Stimulated activated CD8-positive, alpha-beta memory T cell treated with anti-CD3 and anti-CD28 coated beads, Interleukin-7, amount 100 ng/mL, for 1 hour (primary cell): ENCODE measurements at places on chromosomes 4 and X.

- DNase-seq: no peak
These were observed 68.2 kb upstream of the FAM241A start for GRCh38 chr4:112076919-112077608.

DNA sequence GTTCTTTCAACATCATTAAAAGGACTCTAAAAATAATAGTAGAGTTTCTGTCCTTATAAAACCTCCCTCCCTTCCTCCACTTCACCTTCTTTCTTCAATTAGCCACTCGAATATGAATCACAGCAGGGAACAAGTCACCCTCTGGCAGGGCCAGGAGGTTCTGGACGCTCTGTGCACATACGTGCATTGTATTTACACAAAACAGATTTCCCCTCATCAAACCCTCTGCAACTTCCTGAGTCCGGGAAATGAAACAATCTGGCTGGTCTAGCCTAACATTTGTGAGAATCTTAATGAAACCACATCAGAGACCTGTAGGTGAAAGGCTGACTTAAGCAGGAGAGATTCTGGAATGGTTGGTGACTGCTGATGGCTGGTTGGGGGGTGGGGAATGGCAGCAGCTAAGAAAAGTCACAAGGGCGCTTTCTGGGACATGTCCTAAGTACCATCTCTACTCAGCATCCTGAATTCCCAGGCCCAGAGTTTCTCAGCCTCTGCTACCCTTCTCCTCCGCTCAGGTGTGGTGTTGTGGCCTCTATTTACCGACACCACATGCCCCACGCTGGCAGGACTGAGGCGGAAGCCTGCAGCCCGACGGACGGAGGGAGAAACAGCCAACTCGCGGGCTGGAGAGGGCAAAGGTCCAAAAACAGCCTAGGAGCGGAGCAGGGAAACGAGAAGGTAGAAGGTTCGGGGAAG is 1.0 kb downstream of the ZDHHC9 start:
- no peak for DNase-seq

DNA sequence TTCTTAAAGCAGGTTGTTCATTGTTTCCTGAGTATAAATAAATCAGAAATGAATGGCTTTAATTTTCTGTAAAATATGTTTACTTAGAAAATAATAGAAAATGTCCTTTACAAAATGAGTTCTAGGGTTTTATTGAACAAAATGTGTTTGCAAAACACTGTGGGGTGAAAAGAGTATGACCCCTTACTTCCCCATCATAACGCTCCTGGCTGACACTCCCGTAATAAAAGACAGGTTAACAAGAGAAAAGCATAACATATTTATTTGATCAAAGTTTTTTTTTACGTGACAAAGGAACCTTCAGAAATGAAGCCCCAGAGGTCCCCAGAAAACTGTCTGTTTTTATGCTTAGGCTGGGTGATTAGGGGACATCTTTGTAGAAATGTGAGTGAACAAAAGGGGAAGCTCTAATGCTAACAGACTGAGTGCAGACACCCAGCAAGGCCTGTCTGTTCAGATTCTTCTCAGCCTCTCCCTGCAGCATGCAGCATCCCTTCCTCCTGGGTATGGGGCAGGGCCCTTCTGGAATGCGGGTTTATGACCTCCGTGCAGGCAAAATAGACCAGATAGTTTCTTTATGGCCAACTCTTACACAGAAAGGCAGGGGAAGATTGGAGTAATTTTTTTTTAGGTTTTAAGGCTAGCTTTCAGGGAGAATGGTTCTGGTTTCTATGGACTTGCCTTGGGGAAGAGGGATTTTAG is 26.1 kb downstream of the ZFP42 start:
- DNase-seq: no peak

- DNase-seq: no peak
These were observed 9.5 kb downstream of the XPNPEP2 start for GRCh38 chrX:129748305-129748704.

GRCh38 chr4:168558599-168558998 is 61.7 kb downstream of the PALLD start:
- no peak for DNase-seq

DNA sequence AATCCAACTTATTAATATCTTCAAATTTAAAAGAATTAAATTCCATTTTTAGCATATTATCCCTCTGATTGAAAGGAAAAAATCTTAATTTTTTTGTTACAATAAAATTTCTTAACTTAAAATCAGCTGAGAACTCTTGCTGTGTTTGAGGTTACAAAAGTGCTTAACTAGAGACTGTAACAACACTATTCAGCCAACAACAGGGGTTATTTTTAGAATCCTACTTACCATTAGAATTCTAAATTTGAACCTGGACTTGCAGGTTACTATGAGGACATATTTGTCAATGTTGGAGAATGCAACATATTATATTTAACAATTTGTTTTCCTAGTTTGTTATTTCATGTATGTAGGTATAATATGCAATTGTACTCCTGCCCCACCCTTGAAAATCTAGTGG is 238.1 kb upstream of the CXXC4 start:
- DNase-seq: no peak
